ENCODE measurements at places on chromosomes 1 and 21. TPM values are rescaled to one million over a fixed set of nuclear protein-coding genes. Genes with fewer than 3 reads are reported as not detected.

The C4BPA gene
- total RNA-seq: not detected

The NUDT4B gene
- 19.5 TPM for total RNA-seq

The USP1 gene
- total RNA-seq: 11.3 TPM

The CR1L gene
- not detected for total RNA-seq

The ATP1A2 gene
- total RNA-seq: 1.8 TPM

The LCE2A gene
- total RNA-seq: not detected

The DDAH1 gene
- 82.9 TPM for total RNA-seq
